CD8-positive, alpha-beta memory T cell (primary cell): ENCODE measurements at places on chromosomes 2 and 18. TPM values are rescaled to one million over a fixed set of nuclear protein-coding genes. Genes with fewer than 3 reads are reported as not detected.
A peak's percentile ranks its signal among the peaks of the same experiment; 100 is the strongest.

APLF gene
- total RNA-seq = 3.6 TPM

SPTBN1 gene
- 38.4 TPM for total RNA-seq

DNA sequence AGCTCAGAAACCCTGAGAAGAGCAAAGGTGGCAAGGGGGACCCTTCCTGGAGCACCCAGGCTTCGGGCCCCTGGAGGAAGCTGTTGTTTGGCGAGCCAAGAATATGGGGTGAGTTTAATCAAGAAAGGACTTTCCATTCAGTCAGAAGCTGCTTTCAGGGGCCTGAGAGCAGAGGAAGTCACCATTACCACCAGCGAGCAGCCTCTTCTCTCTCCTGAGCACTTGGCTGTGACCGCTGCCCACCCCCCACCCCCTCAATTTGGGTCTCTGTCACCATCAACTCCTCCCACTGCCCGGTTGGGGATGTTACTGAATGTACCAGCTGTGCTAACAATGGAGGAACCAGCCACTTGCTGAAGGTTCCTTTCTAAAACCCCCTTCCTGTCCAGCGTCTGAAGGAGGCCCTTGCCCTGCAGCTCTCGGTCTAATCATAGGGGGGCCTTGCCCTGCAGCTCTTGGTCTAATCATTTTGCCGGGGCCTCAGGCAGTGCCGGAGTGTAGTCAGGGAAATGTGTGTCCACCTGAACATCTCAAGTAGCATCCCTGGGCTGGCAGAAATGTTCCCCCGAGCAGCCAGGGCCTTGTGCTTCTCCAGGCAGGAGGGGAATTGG is 943 bp downstream of the INPP5D start:
- H3K4me1 ChIP-seq = peaks cover 47% of the 10 kb centered on the region
- peaks cover 6% of the 10 kb centered on the region for H3K36me3 ChIP-seq
- H3K27me3 ChIP-seq = no peaks in the 10 kb centered on the region
- H3K4me3 ChIP-seq = peak overlapping the region; percentile 100

UGT1A10 gene
- not detected for total RNA-seq

DNA sequence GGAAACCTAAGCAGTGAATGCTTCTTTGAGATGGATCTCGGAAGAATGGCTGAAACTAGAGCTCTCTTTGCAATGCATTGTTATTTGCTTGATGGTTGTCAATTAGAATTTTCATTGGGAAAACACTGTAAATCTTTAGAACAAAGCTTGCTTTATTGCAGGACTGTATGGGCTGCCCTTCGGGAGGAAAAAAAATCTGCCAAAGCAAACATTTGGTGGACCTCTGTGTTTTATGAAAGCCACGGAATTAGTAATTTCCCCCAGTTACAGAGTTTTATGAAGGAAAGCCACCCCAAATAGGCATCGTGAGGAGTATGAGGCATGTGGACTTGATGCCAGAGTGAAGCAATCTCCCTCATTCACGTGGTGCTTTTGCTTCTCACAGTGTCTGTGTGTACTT is 33.5 kb downstream of the RHBDD1 start:
- H3K36me3 ChIP-seq = no peaks in the 10 kb centered on the region
- DNase-seq = no peak
- H3K27me3 ChIP-seq = no peaks in the 10 kb centered on the region
- no peak overlapping the region for H3K4me3 ChIP-seq
- H3K4me1 ChIP-seq = no peaks in the 10 kb centered on the region
